ENCODE measurements at places on chromosomes 13 and 19.

DNA sequence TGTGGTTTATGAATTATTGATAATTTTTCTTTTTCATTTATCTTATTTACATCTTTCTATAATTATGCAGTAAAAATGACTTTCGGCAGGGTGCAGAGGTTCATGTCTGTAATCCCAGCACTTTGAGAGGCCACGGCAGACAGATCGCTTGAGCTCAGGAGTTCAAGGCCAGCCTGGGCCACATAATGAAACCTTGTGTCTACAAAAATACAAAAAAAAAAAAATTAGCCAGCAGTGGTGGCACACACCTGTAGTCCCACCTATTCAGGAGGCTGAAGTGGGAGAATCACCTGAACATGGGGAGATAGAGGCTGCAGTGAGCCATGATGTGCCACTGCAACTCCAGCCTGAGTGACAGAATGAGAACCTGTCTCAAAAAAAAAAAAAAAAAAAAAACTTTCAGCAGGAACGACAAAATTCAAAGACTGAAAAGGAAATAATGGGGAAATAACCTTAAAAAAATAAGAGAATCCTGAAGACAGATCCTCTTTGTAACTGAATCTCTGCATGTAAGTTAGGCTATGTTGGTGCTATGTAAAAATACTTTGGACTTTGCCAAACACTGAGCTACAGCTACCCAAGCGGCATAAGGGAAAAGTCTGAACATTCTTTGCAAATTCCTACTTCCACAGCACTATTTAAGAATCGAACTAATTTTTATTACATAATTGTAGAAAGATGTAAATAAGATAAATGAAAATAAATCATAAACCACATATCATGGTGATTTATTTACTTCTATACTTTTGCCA is 36.7 kb upstream of the WDFY2 start:
- no peak for DNase-seq

DNA sequence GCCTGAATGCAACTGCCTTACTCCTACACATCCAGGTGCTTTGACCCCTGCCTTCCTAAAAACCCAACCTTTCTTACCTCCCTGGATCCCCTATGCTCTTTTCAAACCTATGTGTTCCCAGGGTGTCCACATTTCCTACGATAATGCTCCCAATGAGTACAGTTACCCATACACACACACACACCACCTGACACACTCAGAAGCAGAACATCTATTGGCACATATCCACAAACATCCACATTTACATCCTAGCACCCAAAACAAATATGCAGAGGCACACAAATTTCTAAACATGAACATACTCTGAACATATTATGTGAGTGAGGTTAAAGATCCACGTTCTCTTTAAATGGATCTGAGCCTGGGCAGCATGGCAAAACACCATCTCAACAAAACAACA is 22.4 kb upstream of the PLAUR start:
- DNase-seq = peak; percentile 29

DNA sequence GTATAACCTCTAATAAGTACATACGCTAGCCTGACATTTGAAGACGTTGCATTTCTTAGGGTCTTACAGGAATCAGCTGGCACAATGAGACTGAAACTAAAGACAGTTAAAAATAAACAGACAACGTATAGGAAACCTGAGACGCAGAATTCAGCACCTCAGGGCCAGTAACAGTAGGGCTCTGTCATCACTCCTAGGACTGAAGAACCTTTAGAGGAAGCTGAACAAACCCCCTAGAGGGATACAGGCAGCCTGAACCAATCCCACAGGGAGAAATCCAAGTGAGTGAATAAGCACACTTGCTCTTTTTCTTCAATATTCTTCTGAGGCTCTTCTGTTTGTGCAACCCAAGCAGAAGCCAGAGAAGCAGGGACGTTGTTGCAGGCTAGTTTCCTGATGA is 53.9 kb upstream of the KLHL1 start:
- DNase-seq = no peak

DNA sequence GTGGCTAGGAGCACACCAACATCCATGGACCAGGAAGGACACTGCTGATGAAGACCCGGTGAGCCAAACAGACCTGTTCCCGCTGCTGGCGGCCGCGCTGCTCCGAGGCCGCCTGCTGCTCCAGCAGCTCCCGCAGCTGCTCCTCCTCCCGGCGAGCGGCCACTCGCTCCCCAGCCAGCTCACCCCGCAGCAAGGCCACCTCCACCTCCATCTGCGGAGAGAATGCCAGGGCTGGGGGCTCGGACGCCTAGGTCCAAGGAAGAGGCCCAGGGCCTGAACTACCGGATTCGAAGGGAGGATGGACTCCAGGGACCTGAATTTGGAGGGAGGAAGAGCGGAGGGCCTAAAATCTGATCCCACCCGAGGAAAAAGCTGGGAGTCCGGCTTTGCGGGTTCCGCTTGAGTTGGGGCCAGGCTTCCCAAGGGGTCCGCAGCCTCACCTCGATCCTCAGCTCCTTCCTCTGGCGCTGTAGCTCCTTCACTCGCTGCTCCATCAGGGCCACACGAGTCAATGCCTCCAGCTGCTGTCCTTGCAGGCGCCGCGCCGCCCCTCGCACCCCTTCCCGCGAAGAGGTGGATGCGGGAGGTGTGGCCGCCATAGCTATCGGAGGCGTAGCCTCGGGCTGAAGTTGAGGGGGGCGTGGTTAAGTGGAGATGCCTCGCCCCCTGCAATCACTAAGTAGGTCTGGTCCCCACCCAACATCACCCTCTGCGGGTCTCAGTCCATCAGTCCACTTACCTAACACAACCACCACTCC is 2.7 kb downstream of the PHLDB3 start:
- DNase-seq = no peak

DNA sequence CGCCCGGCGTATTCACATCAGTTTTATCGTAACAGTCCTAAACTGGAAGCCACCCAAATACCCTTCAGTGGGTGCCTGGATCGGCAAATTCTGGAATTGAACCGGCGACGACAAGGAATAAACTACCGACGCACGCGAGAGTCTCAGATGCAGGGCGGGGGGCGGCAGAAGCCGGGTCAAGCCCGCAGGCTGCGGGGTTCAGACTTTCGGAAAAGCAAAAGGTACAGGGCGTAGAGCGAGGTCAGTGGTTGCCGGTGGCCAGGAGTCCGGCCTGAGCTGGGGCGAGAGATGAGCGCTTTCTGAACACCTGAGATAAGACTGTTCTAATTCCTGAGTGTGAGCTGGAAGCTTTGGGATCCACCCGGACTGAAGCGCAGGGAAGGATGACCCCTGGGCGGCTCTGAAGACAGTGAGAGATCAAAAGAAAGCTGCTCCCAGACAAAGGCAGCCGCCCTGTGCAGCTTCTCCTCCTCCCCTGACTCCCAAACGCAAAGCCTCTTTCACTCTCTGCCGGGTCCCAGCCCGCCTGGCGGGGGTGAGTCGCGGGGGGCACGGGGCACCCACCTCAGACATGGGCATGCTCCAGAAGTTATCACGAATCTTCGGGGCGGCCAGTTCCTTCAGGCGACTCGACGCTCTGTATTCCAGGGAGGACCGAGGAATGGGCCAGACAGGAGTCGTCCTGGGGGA is 26.2 kb upstream of the MIER2 start:
- DNase-seq = no peak

GRCh38 chr19:38564981-38565690 is 52.6 kb downstream of the MAP4K1 start:
- DNase-seq = peak; percentile 12

GRCh38 chr19:51407511-51408131 is 9.8 kb downstream of the SIGLEC10 start:
- peak; percentile 92 for DNase-seq

GRCh38 chr13:84812789-84813188 is 930.5 kb upstream of the SLITRK1 start:
- no peak for DNase-seq

GRCh38 chr13:44934724-44935123 is 54.5 kb downstream of the NUFIP1 start:
- peak; percentile 55 for DNase-seq

DNA sequence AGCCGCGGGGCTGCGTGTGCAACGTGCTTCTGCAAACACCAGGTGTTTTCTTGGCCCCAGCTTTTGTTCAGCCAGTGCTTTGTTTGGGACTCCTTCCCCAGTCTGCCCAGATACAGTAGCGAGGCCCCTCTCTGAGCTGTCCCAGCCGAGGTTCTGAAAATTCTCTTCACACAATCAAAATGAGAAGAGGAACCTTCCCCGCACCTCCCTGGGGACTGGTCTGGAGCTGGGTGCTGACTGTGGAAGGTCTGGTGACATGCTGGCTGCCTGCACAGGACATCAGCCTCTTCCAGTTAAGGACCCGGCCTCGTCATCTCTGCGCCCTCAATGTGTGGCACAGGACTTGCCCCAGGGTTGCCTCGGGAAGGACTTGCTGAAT is 4.2 kb downstream of the ATP4A start:
- no peak for DNase-seq

DNA sequence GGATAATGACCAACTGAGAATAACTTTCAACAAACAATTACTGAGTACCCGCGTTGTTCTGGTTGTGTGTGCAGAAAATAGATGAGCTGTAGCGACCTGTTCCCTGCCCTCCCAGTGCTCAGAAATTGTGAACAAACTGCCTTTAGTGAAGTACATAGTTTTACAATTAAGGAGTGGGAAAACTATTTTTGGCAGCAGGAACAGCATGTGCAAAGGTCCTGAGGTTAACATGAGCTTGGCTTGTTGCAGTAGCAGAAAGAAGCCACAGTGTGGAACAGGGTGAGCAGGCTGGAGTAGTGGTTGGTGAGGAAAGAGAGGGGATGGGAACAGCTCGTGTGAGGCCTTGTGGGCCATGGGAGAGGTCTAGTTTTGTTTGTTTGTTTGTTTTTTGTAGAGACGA is 16.0 kb downstream of the RYR1 start:
- no peak for DNase-seq

- DNase-seq = no peak
Observed at GRCh38 chr19:39472746-39473442, 7.7 kb upstream of the TIMM50 start.

DNA sequence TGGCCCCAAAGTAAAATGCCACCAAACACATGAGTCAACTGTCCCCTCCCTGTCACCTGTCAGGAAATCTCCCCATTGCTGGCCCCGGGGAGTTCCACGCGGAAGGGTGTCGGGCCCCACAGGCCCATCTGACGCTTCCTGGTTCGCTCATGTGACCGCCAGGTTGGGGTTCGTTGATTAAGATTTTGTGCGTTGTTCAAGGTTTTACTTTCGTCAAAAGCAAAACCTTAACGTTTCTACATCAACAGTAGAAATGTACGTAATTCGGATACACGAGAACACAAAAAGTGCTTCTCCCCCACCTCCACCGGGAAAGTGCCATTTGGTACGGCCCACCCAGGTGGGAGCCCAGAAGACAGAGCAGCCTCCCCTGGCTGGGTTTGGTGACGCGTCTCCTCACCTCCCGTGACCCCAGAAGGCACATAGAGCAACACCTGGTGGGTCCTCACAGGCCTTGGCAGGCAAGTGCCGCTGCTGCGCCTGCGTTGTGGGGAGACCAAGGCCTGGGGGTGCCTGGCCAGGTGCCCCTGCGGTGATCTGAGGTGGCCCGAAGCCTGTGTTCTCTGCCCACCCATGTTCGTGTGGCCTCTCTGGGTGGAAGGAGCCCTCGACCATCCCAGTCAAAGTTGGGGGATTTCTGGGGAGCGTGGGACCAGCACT is 161.6 kb downstream of the KDM4B start:
- DNase-seq = no peak

DNA sequence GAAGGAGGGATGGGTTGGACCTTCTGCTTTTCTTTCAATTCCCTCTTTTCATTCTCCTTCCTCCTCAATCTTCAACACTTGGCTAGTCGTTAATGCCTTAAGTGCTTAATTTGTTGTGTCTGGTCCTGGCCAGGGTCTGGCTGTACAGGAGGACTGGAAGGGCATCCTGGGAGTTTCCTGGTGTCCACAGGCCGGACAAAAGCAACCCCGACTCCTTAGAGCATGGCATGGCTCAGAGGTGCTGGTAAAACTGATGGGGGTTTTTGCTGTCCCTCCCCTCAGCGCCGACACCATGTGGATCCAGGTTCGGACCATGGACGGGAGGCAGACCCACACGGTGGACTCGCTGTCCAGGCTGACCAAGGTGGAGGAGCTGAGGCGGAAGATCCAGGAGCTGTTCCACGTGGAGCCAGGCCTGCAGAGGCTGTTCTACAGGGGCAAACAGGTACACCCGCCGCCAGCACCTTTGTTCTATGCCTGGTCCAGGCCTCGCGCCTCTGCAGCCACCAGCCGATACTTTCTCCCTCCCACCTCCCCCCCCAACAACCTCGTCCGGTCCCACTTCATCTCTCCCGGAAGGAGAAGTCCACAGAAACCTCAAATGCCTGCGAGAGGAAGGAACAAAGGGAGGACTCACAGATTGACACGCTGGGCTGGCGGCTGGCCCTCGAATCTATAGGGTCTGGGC is 1.4 kb downstream of the UHRF1 start:
- peak; percentile 18 for DNase-seq

DNA sequence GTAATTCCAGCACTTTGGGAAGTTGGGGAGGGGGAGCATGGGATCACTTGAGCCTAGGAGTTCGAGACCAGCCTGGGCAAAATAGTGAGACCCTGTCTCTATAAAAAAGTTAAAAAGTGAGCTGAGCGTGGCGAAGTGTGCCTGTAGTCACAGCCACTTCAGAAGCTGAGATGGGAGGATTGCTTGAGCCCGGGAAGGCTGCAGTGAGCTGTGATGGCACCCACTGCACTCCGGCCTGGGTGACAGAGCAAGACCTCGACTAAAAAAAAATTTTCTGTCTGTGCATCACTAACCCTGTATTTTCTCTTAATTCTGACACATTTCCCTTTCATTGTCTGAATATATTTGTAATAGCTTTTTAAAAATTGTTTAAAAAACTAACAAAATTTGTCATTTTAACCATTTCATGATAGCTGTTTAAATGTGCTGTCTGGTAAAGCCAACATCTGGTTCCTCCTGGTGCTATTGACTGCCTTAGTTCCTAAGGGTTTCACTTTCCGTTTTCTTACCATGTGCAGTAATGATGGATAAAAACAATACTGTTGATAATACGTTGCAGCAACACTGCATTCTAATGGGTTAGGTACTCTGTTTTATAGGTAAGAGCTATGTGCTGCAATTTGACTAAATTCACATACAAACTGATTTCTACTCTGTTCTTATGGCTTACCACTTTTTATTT is 29.7 kb downstream of the LATS2 start:
- no peak for DNase-seq

DNA sequence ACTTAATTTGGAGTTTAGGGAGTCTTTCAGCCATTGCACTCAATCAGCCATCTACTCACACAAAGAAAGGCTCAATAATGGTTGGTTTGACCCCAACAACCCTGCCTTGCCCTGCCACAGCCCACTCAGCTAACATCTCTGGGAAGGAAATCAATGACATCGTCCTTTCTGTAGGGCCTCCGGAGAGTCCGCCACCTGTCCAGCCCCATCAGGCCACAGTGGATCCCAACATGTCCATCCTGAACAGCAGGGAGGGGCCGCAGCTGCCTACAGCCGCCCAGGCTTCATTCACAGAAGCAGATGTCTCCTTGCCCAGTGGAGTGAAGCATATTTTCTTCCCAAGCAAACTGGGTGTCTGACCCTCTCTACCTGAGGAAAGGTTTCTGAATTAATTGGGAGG is 4.2 kb upstream of the CDX2 start:
- no peak for DNase-seq

DNA sequence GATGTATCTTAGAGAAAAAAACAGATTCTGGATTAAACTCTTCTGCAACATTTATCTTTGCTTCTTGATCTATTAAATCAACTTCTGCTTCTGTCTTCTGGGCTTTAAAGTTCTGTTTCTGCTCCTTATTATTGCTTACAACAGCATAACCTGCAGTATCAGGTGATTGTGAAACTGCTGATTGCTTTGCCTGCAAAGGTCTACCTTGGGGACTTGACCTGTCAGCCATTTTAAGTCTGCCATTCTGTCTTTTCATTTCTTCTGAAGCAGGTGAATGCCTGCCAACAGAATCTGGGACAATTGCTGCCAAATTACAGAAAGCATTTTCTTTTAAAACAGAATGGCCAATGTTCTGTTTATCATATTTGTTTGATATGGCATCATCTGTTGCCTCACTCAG is 31.1 kb downstream of the TEX30 start:
- no peak for DNase-seq

Measured in inflammatory macrophage treated with lipopolysaccharide for 1 hour (primary cell).